ENCODE measurements at places on chromosomes 12 and 14.

DNA sequence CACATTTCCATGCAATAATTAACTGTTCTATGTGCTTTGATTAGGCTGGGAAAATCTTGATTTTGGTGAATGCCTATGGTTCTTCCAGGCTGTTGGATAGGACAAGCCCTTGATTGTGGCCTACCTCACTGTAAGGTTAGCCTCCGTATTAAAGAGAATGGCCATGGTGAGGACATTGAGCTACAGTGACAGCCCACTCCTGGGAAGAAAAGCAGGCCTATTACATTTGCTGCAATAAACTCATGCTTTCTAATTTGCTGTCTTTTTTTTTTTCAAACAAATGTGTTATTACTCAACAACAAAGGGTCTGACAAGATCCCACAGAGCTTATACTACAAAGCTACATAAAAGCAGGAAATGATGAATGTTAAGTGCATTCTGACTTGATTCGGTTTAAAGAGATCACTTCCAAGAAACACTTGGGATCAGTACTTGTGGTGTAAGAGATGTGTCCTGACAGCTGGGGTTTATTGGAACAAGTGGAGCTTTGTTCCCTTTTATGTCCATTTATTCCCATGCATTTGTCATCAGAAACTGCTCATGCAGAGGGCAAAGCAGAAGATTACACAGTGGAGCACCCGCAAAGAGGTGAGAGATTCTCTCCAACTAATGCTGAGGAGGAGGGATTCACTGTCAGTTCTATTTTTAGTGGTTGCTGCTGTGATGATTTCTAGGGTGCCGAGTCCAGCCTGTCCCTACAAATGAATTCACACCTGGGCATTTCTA lies 29.1 kb upstream of the KCNK10 start:
- DNase-seq, result no peak

DNA sequence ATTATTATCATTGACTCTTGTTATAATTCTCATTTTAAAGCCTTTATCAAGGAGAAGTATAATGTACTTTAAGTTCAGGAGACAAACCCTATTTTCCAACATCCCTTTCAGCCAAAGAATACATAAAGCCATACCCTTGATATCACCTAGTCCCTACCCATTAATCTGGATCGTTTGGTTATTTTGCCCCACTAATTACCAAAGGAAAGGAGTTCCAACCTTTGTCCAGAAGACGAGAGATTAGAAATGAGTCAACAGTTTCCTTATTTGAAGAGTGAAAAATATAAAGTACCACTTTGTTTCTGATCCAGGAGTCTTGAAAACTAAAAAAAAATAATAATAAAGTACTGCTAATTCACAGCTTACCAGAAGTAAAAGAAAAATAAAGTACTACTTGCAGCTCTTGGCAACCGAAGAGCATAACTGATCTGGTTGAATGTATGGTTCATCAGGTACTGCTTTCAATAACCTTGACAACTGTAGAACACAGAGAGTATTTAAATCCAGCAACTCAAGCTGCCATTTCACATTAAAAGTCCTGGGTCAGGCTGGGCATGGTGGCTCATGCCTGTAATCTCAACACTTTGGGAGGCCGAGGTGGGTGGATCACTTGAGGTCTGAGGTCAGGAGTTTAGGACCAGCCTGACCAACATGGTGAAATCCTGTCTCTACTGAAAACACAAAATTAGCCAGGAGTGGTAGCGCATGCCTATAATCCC lies 33.7 kb downstream of the LIMA1 start:
- DNase-seq, result no peak

- DNase-seq, result no peak
Observed at GRCh38 chr12:49375406-49375805, 8.1 kb downstream of the SPATS2 start.

- DNase-seq, result no peak
Observed at GRCh38 chr14:75720842-75721498, 59.9 kb downstream of the TTLL5 start.

GRCh38 chr14:96586921-96587822 lies 85.0 kb downstream of the PAPOLA start:
- no peak for DNase-seq

- DNase-seq, result no peak
Observed at GRCh38 chr14:39033371-39033770, 69.7 kb downstream of the SEC23A start.

DNA sequence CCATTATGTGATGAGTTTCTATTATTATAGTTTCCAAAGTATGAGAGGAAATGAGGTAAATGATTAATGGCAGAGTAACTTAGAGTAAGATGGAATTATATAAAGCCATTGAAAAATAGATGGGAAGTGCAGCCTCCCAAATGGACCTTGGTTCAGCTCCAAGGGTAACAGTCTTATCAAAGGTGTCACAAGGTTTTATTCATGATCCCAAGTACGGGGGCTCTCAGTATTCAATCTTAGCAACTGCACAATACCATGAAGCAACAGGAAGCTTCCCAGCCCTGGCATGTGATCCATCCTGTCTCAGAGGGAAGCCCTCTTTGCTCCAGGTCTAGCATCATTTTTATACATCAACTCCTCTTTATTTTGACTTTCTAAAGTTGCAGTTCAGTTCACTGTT lies 948.2 kb downstream of the GALC start:
- no peak for DNase-seq

DNA sequence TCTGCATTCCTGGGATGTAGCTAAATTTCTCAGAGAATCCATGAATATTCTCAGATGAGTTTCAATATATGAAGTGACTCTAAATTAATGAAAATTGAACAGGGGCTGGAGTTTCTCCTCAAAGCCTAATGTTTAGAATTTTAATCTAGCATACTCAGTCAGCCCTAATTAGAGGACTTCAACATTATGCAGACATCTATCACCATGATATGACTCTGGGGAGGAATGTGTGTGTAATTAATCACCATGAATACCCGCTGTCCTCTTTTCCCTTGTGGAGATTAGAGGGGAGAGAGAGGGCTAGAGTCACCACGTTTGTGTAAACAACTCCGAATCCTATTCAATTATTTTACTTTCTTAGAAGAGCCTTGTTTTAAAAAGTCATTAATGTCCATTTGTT lies 698.6 kb upstream of the MDGA2 start:
- no peak for DNase-seq

- DNase-seq, result no peak
Observed at GRCh38 chr14:41521891-41522290, 84.8 kb upstream of the LRFN5 start.

DNA sequence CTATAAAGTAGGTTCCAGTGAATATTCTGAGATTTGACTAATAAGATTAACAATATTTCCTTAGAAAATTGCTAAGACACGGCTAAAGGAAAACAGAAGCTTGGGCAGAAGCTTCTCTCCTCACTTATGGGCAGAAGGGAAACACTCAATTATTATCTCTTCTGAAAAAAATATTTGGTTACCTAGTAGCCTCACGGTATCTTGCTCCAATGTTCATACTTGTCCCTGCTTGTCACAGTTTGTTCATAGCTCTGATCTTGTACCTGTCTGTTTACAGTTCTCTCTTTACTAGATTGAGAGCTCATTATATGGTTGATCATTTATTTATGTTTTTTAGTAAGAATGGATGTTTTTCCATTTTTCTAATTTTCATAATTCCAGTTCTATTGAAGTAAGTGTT lies 458.0 kb upstream of the ATP2B1 start:
- no peak for DNase-seq

DNA sequence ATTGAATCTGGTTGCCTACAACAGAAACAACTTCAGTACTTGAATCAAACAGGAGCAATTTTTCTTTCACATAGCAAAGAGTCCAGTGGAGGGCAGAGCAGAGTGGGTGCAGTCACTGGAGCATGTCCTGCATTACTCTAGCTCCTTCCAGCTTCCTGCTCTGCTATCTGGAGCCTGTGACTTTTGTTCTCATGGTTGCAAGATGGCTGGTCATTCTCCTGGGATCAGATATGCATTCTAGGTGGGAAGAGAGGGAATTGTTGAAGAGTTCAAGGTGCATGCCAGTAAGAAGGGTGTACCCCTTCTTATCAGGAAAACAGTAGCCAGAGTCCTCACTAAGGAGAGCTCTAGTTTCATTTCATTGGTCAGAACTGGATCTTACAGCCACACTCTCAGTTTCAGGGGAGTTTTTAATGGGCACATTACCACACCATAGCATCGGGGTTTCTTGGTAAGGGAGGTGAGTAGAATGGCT lies 8.0 kb downstream of the IFT43 start:
- no peak for DNase-seq

Data from activated CD8-positive, alpha-beta memory T cell treated with anti-CD3 and anti-CD28 coated beads for 1 hour (primary cell).